ENCODE measurements at places on chromosomes 1 and 21.

- DNase-seq = peak; percentile 18
These were observed 380.8 kb downstream of the HHIPL2 start for GRCh38 chr1:222167111-222167510.

DNA sequence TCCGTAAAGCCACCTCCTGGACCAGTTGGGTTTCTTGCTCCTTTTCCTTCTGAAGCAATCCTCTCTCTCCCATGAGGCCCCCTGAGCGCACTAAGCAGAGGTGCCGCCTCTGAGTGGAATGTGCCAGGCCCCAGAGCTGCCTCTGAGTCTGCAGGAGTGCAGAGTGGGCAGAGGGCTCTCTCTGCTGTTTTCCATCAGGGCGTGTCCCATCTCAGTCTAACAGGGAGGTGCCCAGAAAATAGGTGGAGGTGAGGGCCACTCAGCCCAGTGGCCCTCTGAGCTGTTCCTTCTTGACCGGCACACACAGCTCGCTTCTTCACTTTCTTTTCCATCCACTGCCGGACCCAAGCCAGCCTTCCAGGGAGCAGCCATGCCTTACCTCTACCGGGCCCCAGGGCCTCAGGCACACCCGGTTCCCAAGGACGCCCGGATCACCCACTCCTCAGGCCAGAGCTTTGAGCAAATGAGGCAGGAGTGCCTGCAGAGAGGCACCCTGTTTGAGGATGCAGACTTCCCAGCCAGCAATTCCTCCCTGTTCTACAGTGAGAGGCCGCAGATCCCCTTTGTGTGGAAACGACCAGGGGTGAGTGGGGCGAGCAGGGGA is at the start of gene CAPN9:
CAPN9 (plus strand) TSS at position 262 of the 604 bp plus-strand sequence; CDS start at position 371, 109 bp downstream.
- DNase-seq = no peak

DNA sequence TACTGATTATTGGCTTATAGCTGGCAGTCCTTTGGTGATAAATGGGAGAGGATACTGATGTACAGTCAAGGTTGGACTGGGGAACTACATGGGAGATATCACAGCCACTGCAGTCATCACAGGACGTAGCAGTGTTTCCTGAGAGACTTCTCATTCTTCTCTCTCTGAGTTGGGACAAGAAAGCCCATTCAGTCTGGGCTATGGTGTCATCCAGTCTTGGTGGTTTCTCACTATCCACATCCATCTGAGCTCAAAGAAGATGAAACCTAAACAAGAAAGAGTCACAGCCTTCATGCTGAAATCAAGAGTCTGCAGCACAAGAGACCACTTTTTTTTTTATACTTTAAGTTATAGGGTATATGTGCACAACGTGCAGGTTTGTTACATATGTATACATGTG is 12.8 kb upstream of the CD53 start:
- no peak for DNase-seq

DNA sequence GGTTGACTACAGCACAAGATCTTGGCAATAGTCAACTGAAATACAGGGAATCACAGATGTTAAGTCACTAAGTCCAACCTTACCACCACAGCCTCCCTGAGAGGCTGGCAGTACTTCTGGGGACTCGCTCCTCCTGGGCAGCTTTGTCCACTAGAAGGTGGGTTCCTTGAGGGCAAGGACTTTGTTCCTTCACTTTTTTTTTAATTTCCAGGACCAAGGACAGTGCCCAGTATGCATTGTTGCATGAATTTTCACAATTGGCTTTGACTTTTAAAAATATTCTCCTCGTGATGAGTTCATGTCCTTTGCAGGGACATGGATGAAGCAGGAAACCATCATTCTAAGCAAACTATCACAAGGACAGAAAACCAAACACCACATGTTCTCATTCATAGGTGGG is 96.7 kb upstream of the IGSF21 start:
- DNase-seq = no peak

DNA sequence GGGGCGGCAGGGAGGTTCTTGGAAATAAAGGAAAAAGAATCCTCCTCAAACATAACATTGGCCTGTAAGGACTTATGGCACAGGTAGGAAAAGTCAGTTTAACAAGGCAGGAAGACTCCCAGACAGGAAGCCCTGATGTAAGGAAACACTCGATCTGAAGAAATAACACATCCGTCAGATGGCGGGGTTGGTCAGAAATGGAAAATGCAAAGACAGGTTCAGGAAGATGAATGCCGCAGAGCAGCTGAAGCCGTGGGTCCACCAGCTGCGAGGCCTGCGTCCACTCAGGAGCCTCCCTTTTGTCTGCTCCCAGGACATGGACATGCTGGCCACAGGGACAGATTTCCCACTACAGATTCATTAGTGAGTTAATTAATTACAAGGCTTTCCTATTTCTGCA is 3.8 kb downstream of the RSPH1 start:
- DNase-seq = no peak

DNA sequence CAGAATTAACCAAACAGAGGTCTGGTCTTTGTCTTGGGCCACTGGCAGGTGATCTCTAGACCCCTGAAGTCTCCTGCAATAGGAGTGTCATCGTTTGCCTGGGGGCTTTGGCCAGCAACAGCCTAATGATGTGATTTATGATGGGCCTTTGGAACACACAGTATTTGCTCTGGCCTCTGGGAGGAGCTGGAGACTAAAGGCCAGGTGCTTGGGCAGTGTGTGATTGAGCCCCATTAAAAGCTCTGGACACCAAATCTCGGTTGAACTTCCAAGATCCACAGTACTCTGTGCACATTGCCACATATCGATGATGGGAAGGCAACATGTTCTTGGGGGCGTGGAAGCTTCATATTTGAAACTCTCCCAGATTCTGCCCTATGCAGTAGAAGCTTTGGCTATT is 32.0 kb upstream of the TLR5 start:
- DNase-seq = no peak

DNA sequence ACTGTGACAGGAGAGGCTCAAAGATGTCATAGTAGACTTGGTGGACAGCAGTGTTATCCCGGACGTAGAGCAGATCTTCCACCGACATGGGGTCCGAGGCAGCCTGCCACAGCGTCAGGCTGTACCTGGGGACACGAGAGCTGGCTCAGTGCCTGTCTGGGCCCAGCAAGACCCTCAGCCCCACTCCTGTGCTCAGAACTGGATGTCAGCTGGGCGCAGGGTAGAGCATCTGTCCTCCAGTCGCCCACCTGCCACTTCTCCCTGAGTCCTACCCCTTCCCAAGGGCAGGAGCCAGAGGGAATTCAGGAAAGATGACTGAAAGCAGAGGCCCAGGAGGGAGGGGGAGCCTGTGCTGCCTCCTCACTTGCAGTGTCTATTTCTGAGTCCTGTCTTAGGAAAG is 11.7 kb downstream of the FAM151A start:
- no peak for DNase-seq

- DNase-seq = peak; percentile 77
These were observed 44.9 kb downstream of the ACOT7 start for GRCh38 chr1:6348511-6349191.

GRCh38 chr1:4308806-4309205 is 345.6 kb upstream of the AJAP1 start:
- DNase-seq = no peak

- no peak for DNase-seq
These were observed 640.4 kb downstream of the USP25 start for GRCh38 chr21:16370186-16370585.

GRCh38 chr1:27885621-27886352 is 13.4 kb downstream of the THEMIS2 start:
- DNase-seq = no peak
